ENCODE measurements at places on chromosomes 6 and 20.

DNA sequence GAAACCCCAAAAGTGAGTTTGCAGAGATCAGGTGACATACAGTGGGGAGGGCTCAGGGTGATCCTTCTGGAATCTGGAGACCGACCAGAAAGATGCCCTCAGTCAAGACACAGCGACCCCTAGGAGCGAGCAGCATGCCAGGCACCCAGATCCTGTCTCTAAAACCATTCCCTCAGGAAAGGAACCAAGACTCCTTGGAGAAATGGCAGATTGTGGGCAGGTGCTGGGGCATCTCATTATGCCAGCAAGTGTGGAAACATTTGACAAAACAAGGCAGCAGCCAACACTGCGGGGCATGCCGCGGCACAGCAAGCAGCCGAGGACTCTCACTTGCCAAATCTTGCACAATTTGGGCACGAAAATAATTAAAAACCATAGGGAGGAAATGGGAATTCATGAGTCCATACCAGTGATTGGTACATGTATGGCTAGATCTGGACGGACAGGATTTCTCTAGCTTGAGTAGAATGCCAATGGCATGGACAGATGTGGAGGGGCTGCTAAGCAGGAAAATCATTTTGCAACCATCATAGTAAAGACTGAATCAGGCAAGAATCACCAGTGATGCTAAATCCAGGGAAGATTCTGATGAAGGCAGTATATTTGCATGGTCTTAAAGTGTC, 76.9 kb downstream of the GINS1 start:
- DNase-seq = no peak

DNA sequence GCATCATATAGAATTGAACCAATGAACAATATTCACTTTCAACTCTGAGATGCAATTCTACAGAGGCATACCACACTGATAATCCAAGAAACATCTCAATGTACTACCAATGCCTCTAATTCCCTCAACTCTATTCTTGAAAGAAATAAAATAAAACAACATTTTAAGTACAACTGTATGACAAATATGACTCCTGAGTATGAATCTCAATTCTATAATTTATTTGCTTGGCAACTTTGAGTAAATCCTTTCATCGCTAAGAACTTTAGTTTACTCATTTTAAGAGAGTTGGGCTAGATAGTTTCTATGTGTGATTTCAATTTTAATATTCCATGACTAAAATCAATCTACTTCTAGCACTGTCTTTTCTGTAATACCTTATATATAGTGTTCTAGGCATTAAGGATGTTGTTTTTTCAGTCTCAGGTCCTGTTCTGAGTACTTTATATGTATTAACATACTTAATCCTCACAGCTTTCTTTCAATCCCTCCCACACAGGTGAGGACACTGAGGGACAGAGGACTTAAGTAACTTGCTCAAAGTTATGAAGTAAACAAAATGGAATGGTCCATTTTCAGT, 33.4 kb downstream of the GOPC start:
- no peak for DNase-seq

GRCh38 chr6:81557811-81558210, 194.7 kb downstream of the TENT5A start:
- no peak for DNase-seq

- no peak for DNase-seq
Measured at GRCh38 chr20:57475388-57476083, 49.4 kb downstream of the CTCFL start.
